T-helper 2 cell (primary cell): ENCODE measurements at places on chromosomes 2 and 18.

- DNase-seq, result no peak
Observed at GRCh38 chr18:22731398-22731797, 201.7 kb upstream of the RBBP8 start.

- peak; percentile 60 for DNase-seq
Observed at GRCh38 chr2:61017556-61018317, at the start of the genes PEX13 and PUS10. PEX13 (plus strand) TSS chr2:61017720; CDS start chr2:61017760, 40 bp downstream. PUS10 (minus strand) TSS chr2:61018255; CDS start chr2:61011890, 6,365 bp downstream.

GRCh38 chr18:55084550-55084949 is 125.3 kb upstream of the CCDC68 start:
- no peak for DNase-seq

- DNase-seq, result no peak
Observed at GRCh38 chr2:212727751-212728150, 189.1 kb upstream of the ERBB4 start.

GRCh38 chr18:10289251-10289650 is 165.2 kb upstream of the APCDD1 start:
- DNase-seq, result no peak

GRCh38 chr2:170396799-170397459 is 219.0 kb downstream of the MYO3B start:
- DNase-seq, result no peak

DNA sequence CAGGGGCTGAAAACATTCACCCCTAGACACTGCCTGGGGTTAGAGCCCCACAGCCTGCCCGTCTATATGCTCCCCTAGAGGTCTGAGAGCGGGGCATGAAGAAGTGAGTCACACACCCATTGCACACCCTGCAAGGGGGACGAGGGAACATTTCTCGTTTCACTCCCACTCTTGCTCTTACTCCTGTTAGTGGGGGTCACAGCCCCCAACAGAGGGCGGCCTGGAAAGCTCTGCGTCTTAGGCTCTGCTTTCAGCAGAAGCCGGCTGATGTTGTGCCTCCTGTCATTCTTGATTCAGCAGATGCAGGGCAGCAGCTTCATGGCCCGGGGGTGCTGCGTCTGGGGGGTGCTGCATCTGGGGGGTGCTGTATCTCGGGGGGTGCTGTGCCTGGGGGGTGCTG is 141.3 kb downstream of the ASB1 start:
- no peak for DNase-seq

DNA sequence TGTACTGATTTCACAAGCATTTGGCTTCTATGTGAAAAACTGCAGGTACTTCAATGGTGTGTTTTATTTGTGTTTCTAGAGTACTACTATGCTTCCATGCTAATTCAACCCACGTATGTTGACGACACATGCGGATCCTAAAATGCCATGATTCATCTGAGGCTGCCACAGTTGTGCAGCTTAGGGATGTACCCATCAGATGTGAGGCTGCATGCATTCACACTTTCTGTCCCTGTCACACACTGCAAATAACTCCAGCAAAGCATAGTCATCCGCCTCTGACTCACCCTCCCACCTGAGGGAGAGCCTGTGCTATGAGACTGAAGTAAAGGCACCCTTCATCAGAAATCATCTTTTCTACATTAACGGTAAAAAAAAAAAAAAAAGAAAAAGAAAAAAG is 22.1 kb upstream of the SERTAD2 start:
- no peak for DNase-seq

GRCh38 chr2:12131975-12132374 is 385.5 kb downstream of the LPIN1 start:
- no peak for DNase-seq

GRCh38 chr2:14140009-14140550 is 492.4 kb upstream of the LRATD1 start:
- no peak for DNase-seq

- DNase-seq, result no peak
Observed at GRCh38 chr18:40447820-40448219, 1507.2 kb upstream of the PIK3C3 start.

DNA sequence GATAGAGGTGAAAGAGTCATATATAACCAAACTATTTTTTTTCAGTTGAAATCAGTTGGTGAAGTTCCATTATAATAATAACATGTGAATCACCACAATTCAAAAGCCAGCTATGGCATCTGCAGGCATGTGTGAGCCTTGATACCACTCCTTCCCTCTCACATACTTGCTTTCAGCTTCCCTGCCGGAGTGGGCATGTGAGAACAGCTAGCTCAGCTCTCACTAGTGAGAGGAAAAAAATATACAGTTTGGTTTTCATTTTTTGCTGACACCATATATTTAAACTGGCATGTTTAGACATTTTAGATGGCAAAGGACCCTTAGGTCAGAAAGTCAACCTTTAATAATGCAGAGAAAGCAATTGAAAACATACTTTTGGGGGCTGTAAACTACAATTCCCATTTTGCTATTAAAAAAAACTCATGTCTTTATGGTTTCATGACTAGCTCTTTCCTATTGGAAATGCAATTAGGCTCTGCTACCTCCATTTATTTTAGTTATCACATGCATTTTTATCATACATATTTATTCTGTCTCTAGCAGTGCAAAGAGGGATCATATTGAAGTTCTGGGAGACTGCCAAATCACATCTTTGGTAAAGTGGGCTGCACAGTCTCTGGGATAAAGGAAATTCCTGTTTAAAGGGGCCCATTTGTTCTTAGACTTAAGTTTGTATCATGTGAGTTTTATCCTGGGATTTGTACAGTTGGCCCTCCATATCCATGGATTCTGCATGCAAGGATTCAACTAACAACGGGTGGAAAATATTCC is 33.2 kb upstream of the SLC40A1 start:
- no peak for DNase-seq

- no peak for DNase-seq
Observed at GRCh38 chr2:170504810-170505145, 210.4 kb upstream of the SP5 start.

- no peak for DNase-seq
Observed at GRCh38 chr18:45423659-45424058, 191.6 kb upstream of the SLC14A2 start.

DNA sequence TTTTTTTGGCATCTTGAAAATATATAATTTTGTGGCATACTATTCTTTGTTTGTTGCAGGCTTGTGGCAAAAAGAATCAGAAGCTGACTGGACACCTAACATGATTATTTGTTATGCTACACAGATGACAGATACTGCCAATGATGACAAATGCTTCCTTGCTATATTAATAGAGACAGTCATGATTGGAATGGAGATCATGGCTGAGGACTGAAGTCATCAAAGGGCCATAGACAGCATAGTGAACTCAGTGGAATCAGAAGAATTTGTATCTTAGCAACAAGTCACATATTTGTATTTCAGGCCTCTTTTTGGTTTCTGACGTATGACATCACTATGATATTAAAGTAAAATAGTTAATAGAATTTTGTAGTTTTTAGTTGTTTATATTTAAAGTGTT is 1003.8 kb upstream of the DDX18 start:
- DNase-seq, result no peak
